Esophagus mucosa (tissue), 1 donor: ENCODE measurements at places on chromosomes 11 and 22. TPM values are rescaled to one million over a fixed set of nuclear protein-coding genes. Genes with fewer than 3 reads are reported as not detected.

The SMIM35 gene
- not detected for total RNA-seq

The RAB36 gene
- total RNA-seq, result 4.1 TPM

The KRTAP5-2 gene
- not detected for total RNA-seq

The GPHA2 gene
- not detected for total RNA-seq

The NCF4 gene
- total RNA-seq, result 1.8 TPM

- peak; percentile 26 for ATAC-seq
These were observed 55.6 kb downstream of the APOL3 start for GRCh38 chr22:36104988-36105387.

DNA sequence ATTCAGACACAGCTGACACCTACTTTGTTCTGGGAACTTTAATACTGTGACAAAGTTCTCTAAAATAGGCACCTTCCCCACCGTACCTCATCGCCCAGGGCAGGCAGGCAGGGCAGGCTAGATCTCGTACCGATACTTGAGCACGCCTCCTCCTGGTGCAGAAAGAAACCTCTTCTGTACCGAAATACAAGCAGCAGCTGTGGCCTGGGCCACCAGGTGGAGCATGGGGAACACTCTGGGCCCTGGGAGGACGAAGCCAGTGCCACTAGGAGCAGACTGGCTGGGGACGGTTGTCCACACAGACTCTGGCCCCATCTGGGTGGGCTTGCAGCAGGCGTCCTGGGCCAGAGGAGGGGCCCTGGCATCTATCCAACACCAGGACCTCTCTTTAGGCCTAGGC lies 12.8 kb downstream of the PMM1 start:
- ATAC-seq, result peak; percentile 54

- no peak for ATAC-seq
These were observed 1.2 kb downstream of the ALDH3B1 start for GRCh38 chr11:68011051-68011943.

- no peak for ATAC-seq
These were observed 81.1 kb downstream of the LARGE2 start for GRCh38 chr11:46003572-46003971.

GRCh38 chr22:37182101-37182948 lies 5.7 kb downstream of the C1QTNF6 start:
- no peak for ATAC-seq

- no peak for ATAC-seq
These were observed 4.4 kb upstream of the TCP11L1 start for GRCh38 chr11:33035011-33035410.

DNA sequence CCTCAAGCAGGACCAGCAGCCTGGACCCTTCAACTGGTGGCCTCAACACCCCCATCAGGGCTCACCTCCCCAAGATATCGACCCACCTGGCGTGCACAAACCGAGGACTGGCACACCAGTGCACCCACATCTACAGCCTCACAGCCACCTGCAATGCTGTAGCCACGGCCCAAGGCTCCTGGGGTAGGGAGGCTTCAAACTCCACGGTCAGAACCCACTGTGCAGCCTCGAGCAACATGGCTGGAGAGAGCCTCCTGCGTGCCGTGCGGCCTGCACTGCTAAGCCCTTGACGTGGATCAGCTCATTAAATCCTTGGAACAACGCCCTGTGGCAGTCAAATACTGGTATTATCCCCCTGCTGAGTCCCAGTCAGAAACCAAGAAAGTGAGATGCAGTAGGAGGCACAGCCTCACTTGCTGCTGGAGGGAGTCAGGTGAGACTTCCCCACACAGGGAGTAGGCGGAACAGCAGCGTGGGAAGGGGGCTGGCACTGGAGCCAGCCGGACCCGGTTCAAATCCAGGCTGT lies 4.6 kb downstream of the CARD10 start:
- ATAC-seq, result no peak

DNA sequence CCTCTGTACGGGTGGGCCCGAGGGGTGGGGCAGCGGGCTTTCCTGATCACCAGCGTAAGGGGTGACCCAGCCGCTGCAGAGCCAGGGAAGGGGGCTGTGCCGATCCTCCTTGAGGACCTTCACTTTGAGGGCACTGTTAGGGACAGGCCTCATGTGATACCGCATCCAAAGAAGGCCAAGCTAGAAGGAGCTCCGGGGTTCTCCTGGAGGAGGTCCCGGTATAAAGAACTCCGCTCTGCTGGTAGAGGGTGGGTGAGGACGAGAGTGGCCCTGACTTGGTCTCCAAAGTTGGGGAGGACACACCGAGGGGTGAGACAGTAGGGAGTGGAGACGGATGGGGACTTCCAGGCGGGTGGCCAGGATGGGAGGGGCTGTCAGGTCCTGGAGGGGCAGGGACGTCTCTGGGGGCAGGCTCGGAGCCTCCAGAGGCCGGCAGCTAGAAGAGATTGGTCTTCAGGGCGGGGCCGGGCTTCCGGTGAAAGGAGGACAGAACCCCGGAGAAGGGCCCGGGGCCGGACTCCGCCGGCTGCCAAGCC lies 4.6 kb downstream of the PHOX2A start:
- no peak for ATAC-seq

- peak; percentile 94 for ATAC-seq
These were observed 39.1 kb upstream of the SPTBN2 start for GRCh38 chr11:66768088-66768521.

DNA sequence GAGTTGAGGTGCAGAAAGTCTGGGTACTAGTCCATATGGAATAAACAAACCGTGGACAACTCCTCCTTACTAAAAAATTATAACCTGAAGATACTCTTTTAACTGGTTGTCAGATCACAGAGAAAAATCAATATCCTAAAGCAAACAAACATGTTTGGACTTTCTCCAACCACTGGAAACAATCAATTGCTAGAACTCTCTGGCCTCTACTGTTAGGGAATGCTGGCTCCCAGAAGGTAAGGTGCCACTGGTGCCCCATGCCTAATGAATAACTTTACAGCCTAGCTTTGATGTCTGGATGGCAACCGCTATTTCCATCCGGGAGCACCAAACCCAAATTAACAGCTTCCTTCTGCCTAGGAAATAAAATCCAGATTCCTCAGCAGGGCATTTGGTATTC lies 74.5 kb downstream of the AMBRA1 start:
- ATAC-seq, result no peak

DNA sequence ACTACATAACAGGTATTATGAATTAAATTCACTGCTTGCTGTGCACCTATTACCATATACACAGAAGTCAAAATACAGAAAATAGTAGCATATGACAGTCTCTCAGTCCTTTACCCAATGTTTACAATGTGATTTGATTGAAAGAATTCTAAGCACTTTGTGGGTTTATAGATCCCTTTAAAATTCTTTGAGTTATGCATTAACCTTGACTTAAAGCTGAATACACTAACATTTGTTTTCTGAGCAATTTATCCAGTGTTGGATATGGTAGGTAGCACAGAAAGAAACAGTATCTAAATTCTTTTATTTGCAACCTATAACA lies 230.8 kb upstream of the DDI1 start:
- no peak for ATAC-seq
